ENCODE measurements at places on chromosomes 12 and 14. TPM values are rescaled to one million over a fixed set of nuclear protein-coding genes. Genes with fewer than 3 reads are reported as not detected.

Gene LTB4R
- 23.1 TPM for total RNA-seq

Gene PAH
- 0.15 TPM for total RNA-seq

Gene PTGER2
- total RNA-seq: 52.1 TPM

Gene NGDN
- total RNA-seq: 97.6 TPM

Gene CDCA3
- total RNA-seq: 0.65 TPM

Gene KRT85
- total RNA-seq: not detected

Gene SDSL
- total RNA-seq: 0.42 TPM

Gene TMPRSS12
- total RNA-seq: not detected

Gene RIPK3
- total RNA-seq: 26.1 TPM

GRCh38 chr14:39554576-39554975, 122.3 kb upstream of the FBXO33 start:
- no peak for DNase-seq

GRCh38 chr12:118436002-118436730, 59.8 kb downstream of the SUDS3 start:
- no peak for DNase-seq

DNA sequence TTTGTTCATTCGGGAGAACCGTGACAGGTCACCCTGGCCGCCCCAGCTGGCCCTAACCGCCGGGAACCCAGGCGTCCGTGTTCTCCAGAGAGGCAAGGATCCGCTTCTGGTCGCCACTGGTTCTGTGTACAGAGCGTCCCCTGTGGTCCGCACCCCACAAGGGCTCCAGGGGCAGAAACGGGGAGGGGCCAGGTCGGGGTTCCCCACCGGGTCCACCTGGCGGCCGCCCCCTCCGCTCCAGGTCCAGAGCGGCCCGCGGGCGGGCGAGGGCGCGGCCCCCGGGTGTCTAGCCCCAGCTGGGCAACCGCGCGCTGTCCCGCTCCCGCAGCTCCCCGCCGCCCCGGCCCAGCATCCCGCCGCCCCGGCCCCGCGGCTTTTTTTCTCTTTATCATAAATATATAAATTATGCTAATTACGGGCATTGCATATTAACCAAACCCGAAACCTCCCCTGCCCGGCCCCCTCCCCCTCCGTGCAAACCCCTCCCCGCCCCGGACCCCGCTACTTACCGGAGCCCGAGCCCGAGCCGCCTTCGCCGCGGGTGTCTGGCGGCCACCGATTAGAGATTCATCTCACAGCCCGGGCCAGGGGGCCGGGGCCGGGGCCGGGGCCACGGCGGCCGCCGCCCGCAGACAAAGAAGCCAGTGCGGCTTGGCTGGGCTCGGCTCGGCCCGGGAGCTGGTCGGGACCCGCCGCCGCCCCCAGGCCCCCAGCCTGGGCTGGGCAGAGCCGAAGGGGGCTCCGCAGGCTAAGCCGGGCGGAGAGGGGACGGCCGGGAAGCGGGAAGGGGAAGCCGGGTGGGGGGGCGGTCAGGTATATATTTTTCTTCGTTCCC, 512 bp downstream of the POU6F1 start:
- DNase-seq: peak; percentile 38

DNA sequence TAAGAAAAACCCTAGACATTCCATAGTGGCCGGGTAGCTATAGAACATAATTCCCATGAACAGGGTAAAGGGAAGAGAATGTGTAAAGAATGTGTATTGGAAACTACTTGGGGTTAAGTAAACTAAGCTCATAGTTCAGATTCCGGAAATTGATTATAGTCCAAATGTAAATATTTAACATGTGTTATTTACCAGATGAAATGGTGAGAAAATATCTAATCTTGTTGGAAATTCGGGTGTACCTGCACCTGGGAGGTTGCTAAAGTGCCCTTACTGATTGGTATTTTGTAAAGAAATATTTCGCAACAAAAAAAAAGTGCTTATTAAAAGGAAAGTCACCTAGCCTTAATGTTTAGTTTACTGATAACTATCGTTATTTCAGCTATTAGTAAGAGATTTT, 14.4 kb downstream of the RASSF9 start:
- DNase-seq: no peak

DNA sequence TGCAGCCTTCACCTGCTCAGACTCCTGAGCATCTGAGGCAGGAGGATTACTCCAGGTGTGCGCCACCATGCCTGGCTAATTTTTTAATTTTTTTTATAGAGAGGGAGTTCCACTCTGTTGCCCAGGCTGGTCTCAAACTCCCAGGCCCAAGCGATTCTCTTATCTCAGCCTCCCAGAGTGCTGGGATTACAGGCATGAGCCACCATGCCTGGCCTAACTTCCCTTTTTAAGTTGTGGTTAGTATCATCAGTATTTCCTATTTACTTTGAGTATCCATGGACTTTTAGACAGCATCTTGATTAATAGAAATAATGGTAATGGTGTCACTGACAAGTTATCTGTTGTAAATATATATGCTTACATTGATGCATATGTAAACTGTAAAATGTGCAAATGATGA, 116.9 kb downstream of the FGD4 start:
- no peak for DNase-seq

GRCh38 chr12:42468921-42469320, 120.6 kb downstream of the PRICKLE1 start:
- DNase-seq: no peak

DNA sequence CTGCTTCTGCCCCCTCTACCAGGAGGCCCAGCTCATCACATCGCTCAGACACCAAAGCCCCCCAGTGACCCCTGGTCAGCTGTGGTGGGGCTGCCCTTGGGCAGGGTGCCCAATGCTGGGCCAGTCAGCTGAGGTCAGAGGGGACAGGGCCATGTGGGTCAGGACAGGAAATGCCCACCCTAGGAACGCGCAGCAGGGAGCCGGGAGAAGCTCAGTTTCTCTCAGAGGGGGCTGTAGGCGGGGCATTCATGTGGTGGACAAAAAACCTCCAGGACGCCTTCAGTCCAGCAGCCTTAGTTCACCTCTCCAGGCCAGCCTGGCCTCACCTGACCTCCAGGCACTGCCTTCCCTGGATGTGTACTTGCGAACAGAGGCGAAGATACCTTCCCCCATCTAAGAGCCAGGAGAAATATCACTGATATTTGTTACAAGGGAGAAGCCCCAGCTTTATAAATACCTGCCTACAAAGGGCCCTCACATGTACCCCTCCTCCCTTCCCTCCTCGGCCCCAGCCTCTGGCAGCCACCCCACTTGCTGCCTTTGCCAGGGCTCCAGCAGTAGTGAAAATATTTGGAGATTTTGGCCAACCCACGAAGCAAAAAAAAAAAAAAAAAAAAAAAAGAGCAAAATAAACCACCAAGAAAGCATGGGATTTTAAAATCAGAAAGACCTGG, 41.9 kb upstream of the PLEKHG6 start:
- no peak for DNase-seq

GRCh38 chr12:87368259-87368658, 660.9 kb downstream of the C12orf50 start:
- DNase-seq: no peak

GRCh38 chr12:52600941-52601481, at the start of gene KRT72:
Gene KRT72, minus strand, starts transcription at chr12:52601463. Its CDS starts 11 bp downstream, at chr12:52601452.
- no peak for DNase-seq

DNA sequence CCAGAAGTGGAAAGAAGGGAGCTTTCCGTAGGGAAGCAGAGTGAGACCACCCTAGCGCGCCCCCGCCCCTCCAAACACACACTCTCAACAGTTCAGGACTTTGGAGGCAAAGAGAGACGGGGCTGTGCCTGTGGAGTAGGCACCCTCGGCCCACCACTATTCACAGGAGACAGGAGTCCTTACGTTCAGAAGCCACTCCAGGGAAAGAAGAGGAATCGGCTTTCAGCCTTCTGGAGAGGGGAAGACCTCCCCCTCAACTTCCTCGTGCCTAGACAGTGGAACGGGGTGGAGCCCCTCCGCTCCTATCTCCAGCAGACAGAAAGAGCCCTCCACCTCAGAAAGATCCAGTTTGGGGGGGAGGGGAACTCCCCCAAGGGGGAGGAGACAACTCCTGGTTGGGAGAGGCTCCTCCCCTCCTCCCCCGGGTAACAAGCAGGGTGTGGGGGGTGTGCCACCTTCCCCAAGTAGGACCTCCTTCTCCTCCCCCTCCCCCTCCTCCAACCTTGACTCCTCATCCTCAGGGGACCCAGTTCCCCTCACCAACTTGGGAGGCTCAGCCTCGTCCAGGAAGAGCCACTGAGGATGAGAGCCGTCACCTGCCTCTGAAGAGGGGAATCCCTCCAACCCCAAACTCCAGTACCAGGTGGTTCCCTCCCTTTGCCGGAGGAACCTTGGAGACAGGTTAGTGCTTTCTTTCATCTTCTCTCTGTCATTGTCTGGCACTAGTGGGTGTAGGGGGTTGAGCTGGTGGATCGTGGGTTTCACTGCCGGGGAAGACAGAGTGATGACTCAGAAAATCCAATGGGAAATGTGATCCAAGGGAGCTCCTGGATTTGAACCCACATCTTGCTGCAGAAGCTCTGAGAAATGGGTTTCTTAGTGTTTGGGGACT, 883 bp downstream of the FOXJ2 start:
- DNase-seq: peak; percentile 31

DNA sequence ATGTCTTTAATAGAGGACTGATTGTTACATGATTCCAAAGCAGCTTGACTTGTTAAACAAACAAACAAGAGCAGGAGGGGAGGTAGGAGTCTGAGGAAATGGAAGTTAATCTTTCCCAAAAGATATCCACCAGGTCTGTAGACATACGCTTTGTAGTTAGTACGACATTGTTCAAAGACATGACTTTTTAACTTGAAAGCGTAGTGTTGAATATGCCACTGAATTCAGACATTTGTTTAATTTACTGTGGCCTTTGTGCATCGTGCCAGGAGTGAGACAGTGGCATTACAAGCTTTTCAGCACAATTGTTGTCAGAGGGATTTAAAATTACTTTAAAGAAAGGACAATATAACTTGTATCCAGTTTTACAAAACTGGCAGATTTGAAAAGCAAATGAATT, 53.0 kb downstream of the SAV1 start:
- no peak for DNase-seq

- no peak for DNase-seq
These were observed 212.6 kb downstream of the PTPRO start for GRCh38 chr12:15534874-15535273.

DNA sequence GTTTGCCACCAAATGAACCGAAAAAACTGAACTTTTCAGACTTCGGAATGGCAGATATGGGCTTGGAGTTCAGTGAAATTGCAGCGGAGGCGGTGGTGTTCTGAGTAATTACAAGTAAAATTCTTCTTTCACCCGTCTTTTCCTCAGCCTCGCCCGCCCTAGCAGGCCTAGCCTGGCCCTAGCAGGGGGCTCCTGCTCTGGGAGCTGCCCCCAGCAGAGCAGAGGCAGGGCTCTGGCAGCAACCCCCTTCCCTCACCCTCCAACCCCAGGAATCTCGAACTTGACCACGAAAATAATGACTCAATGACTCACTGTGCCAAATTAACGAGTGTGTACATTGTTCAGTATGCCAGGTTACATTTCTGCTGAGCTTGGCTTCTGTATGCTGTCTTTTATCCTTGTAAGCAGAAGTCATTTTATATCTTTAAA, 1.1 kb downstream of the PAPLN start:
- no peak for DNase-seq

All from T-helper 17 cell (primary cell).